Osteocyte (in vitro differentiated cells): ENCODE measurements at places on chromosomes 16 and 17. TPM values are rescaled to one million over a fixed set of nuclear protein-coding genes. Genes with fewer than 3 reads are reported as not detected.

The AFMID gene
- total RNA-seq: 33.7 and 35.1 TPM in 2 replicates

The ABCC3 gene
- 0.37 and 0.73 TPM in 2 replicates for total RNA-seq

The CMTM2 gene
- not detected in 2 replicates for total RNA-seq

The CACNG3 gene
- total RNA-seq: not detected in 2 replicates

The TANC2 gene
- total RNA-seq: 40.3 and 41.1 TPM in 2 replicates

The CALB2 gene
- not detected in 2 replicates for total RNA-seq

The RDM1 gene
- total RNA-seq: 0.35 TPM in 1 of 2 replicates, not detected in the other

The GAST gene
- not detected in 2 replicates for total RNA-seq

The SLFN11 gene
- 23.8 and 27.5 TPM in 2 replicates for total RNA-seq

The DNAH17 gene
- total RNA-seq: 0.52 and 0.54 TPM in 2 replicates

The SBK1 gene
- total RNA-seq: 4.9 and 5.0 TPM in 2 replicates

The HASPIN gene
- 1.9 and 2.6 TPM in 2 replicates for total RNA-seq

DNA sequence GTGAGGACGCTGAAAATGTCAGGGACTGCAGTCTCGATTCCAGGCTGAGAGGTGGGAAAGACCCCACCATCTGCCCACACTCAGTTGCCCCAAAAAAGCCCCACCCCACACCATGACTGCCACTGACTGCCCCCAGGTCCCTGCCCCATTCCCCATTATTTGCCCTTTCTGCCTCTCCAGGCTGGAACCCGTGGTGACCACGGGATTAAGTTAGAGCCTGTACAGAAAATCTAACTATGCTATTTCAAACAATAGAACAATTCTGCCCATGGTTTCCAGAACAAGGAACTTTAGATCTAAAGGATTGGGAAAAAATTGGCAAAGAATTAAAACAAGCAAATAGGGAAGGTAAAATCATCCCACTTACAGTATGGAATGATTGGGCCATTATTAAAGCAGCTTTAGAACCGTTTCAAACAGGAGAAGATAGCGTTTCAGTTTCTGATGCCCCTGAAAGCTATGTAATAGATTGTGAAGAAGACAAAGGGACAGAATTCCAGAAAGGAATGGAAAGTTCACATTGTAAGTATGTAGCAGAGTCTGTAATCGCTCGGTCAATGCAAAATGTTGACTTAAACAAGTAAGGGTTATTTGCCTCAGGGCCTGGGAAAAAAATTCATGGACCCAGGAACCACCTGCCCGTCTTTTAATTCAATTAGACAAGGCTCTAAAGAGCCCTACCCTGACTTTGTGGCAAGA is 14.4 kb downstream of the FLYWCH1 start:
- H3K4me3 ChIP-seq: no peak overlapping the region
- no peaks in the 10 kb centered on the region for H3K27me3 ChIP-seq
- no peak for DNase-seq
- H3K36me3 ChIP-seq: peaks cover 11% of the 10 kb centered on the region

DNA sequence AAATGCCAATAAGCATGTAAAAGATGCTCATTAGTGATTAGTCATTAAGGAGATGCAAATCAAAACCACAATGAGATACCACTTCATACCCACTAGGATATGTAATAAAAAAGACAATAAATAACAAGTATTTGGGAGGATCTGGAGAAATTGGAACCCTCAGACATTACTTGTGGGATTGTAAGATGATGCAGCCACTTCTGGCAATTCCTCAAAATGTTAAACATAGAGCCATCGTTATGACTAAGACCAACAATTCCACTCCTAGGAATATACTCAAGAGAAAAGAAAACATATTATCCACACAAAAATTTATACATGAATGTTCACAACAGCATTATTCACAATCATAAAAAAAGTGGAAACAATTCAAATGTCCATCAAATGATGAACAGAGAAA is 336.2 kb upstream of the PMFBP1 start:
- peaks cover 2% of the 10 kb centered on the region for H3K36me3 ChIP-seq
- no peak for DNase-seq
- no peak overlapping the region for H3K4me3 ChIP-seq
- H3K27me3 ChIP-seq: no peaks in the 10 kb centered on the region
- H3K27ac ChIP-seq: peak overlapping the region; percentile 68

DNA sequence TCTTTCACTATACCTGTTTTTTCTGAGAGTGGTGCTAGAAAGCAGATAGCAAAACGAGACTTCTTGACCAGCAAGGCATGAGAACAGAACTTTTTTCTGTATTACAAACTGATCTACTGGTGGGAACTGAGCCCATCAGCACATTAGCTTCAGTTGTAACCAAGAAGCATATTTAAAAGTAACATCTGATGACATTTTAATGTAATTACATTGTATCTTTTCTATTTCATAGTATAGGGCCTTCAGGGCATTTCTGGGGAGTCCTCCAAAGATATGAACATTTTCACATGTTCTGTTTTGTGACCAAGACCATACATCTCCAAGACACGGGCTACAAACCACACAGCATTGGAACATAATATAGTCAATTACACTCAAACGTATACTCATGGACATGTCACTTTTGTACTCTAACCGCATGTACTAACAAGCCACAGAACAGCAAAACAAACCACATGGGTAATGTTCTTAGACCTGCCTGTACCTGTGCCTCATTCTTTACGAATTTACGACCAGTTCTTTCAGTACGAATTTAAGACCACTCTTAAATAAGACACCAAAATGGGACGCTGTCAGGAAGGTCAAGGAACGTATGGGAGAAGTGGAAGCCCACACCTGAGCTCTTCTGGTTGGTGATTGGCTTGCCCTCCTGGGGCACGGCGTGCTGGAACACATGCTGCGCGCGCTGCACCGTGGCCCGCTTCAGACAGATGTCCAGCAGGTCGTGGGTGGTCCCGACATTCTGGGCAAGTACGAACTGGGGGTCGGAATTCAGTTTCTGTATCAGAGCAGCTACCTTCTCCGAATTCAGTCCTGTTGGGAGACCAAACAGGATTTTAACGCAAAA is 825 bp downstream of the BLMH start:
- DNase-seq: no peak
- H3K36me3 ChIP-seq: peaks cover 13% of the 10 kb centered on the region
- no peaks in the 10 kb centered on the region for H3K27me3 ChIP-seq
- H3K4me3 ChIP-seq: peak overlapping the region; percentile 88

GRCh38 chr17:31231852-31232251 is 65.2 kb downstream of the OMG start:
- H3K27me3 ChIP-seq: no peaks in the 10 kb centered on the region
- peaks cover 55% of the 10 kb centered on the region for H3K36me3 ChIP-seq
- H3K27ac ChIP-seq: no peak overlapping the region
- DNase-seq: no peak
- H3K4me1 ChIP-seq: no peaks in the 10 kb centered on the region
- no peak overlapping the region for H3K4me3 ChIP-seq

GRCh38 chr16:74563828-74564263 is 43.1 kb downstream of the GLG1 start:
- no peaks in the 10 kb centered on the region for H3K27me3 ChIP-seq
- peaks cover 41% of the 10 kb centered on the region for H3K4me1 ChIP-seq
- DNase-seq: no peak
- H3K4me3 ChIP-seq: no peak overlapping the region

DNA sequence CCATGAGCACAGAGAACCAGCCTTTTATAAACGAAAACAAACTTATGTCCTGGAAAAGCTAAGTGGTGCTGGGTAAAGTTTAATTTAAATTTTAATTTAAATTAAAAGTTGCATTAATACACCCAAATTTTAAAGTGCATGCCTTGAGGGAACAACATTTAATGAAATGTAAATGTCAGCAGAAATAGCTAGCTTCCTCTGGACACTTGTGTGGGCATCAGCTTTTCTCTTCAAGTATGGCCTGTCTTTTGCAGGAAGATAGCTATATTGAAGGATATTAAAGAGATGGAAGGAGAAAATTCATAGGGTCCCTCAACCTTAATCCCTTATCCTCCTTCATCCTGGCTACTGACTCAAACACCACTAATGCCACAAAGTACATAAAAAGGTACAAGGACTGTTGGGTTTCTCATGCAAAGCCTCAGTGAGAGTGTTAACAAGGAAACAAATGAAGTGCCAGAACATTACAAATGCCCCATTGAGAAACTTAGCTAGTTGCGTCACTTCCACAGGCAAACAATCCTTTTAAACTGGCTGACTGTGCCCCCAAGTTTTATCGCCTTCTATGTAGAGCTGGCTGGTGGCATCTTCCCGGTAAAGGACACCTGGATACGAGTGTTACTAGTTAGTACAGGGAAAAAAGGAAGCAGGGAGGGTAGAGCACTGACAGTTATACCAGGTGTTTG is 14.1 kb downstream of the PHF12 start:
- H3K4me1 ChIP-seq: peaks cover 21% of the 10 kb centered on the region
- peaks cover 4% of the 10 kb centered on the region for H3K36me3 ChIP-seq
- DNase-seq: no peak
- no peaks in the 10 kb centered on the region for H3K27me3 ChIP-seq
